Activated naive CD8-positive, alpha-beta T cell treated with anti-CD3 and anti-CD28 coated beads for 36 hours (primary cell): ENCODE measurements at places on chromosomes 4 and X. TPM values are rescaled to one million over a fixed set of nuclear protein-coding genes. Genes with fewer than 3 reads are reported as not detected.

DNA sequence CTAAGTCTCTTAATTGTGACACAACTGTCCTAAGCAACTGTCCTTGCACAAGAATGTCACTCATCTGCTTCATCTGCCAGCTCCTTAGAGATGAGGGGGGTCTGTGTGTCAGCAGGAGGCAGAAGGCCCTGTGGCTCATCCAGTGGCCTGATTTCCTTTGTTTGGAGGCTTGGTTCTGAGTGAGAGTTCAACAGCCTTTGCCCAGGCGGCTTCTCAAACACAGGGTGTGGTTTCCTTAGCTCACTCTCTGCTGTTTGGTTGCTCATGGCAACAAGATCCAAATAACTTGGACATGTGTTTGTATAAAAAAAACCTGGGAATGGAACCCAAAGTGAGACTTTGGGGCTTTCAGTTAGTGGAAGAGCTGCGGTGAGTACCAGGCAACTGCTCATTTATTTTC lies 46.6 kb downstream of the MAP7D3 start:
- H3K36me3 ChIP-seq: peaks cover 2% of the 10 kb centered on the region
- DNase-seq: no peak
- no peak overlapping the region for H3K27ac ChIP-seq
- no peak overlapping the region for H3K4me3 ChIP-seq

DNA sequence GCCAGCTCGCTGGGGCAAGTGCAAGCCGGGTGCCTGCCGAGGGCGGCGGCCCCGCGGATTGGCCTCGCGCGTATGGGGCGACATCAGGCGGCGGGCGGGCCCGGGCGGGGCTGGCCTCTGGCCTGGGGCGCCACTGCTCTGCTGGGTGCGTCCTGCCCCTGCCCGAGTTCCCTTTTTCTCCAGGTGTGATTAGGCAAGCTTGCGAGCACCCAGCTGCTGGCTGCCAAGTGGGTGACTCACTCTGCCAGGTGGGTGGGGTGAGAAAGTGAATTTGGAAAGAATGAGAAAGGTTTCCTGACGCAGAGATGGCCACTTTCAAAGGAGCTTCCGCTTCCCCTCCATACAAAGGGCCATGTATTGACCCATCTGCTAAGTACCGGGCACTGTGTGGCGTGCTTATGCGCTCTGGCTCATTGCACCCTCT lies 32.5 kb downstream of the FGFBP1 start:
- no peak overlapping the region for H3K27ac ChIP-seq
- no peak overlapping the region for H3K4me3 ChIP-seq
- no peaks in the 10 kb centered on the region for H3K4me1 ChIP-seq
- peak; percentile 37 for DNase-seq
- H3K36me3 ChIP-seq: no peaks in the 10 kb centered on the region

DNA sequence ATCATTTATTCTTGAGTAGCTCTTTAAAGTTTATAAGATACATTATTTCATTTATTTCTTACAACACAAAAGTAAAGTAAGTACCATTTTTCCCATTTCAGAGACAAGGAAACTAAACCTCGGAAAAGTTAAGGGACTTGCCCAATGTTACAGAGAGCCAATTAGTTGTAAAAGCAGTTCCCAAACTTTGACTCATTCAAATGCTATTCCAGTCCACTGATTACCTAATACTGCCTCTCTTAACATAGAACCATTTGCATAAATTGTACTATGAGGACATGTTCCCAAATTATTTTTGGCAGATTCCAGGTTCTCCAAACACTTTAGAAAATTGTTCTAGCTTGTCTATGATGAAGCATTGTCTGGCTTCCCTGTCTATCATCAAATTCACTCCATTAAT lies 45.6 kb upstream of the GRIA3 start:
- H3K27ac ChIP-seq: no peak overlapping the region
- DNase-seq: no peak
- no peaks in the 10 kb centered on the region for H3K36me3 ChIP-seq
- H3K4me3 ChIP-seq: no peak overlapping the region

Gene APOOL
- total RNA-seq: 22.2 TPM

- no peaks in the 10 kb centered on the region for H3K36me3 ChIP-seq
- H3K27me3 ChIP-seq: no peaks in the 10 kb centered on the region
- H3K4me3 ChIP-seq: no peak overlapping the region
- no peak for DNase-seq
- H3K27ac ChIP-seq: no peak overlapping the region
- peaks cover 9% of the 10 kb centered on the region for H3K4me1 ChIP-seq
These were observed 42.0 kb upstream of the GBA3 start for GRCh38 chr4:22650771-22651170.

DNA sequence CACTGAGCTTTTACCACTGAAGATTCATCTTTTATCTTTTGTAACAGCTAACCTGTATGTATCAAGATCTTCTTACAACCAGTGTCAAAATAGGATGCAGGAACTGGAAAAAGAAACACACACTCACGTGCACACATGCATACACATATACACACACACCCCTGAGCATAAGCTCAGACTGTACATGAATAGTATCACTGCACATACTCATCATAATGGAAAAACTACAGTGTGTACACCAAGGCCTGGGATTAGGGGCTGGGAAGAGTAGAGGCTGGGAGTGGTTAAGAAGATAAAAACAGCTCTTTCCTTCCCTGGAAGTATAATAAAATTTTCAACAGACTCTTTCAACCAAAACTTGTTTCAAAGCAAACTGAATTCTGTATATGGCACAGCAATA lies 73.4 kb downstream of the RELL1 start:
- no peak overlapping the region for H3K27ac ChIP-seq
- no peak overlapping the region for H3K4me3 ChIP-seq
- no peaks in the 10 kb centered on the region for H3K27me3 ChIP-seq
- no peak for DNase-seq
- peaks cover 17% of the 10 kb centered on the region for H3K4me1 ChIP-seq
- H3K36me3 ChIP-seq: peaks cover 28% of the 10 kb centered on the region
